Fibroblast of lung (primary cell): ENCODE measurements at places on chromosomes 3 and 15. TPM values are rescaled to one million over a fixed set of nuclear protein-coding genes. Genes with fewer than 3 reads are reported as not detected.

Gene FAM174B
- 1.0 and 2.8 TPM in 2 replicates for total RNA-seq

Gene CASR
- under 0.01 TPM in 1 of 2 replicates, not detected in the other for total RNA-seq

Gene KIF23
- total RNA-seq = 3.1 and 16.5 TPM in 2 replicates

Gene EPHB3
- 3.9 and 7.6 TPM in 2 replicates for total RNA-seq
